ENCODE measurements at places on chromosomes 3 and 15. TPM values are rescaled to one million over a fixed set of nuclear protein-coding genes. Genes with fewer than 3 reads are reported as not detected.
A peak's percentile ranks its signal among the peaks of the same experiment; 100 is the strongest.

DNA sequence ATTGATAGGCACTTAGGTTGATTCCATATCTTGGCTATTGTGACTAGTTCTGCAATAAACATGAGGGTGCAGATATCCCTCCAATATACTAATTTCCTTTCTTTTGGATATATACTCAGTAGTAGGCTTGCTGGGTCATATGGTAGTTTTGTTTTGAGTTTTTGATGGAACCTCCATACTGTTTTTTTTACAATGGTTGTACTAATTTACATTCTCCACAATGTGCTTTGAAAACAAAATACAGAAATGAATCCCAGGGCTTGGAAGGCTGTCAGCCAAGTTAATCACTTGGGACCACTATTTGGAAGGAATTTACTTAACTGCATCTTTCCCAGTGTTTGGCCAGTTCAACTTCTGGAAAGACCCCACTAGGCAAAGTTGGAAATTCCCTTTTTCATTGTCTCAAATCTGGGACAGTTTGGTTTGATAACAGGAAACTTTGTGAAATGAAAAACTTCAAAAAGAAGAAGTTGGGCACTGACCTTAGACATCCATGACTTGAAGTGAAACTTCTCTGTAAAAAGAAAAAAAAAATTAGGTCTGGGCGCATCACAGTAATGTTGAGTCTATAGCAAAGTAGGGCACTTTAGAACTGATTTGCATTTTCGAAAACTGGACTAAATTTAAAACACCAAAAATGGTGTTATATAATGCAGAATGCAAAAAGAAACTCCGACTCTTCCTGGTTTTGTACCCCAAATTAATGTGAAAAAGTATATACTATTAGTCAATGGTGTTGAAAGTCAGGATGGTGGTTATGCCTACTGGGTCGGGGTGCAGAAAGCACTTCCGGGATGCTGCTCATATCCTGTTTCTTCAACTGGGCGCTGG is 6.0 kb downstream of the CTSH start:
- DNase-seq: no peak
- no peaks in the 10 kb centered on the region for H3K36me3 ChIP-seq
- no peaks in the 10 kb centered on the region for H3K27me3 ChIP-seq
- H3K4me3 ChIP-seq: peak overlapping the region; percentile 28
- no peak overlapping the region for H3K27ac ChIP-seq
- H3K4me1 ChIP-seq: peaks cover 19% of the 10 kb centered on the region

DNA sequence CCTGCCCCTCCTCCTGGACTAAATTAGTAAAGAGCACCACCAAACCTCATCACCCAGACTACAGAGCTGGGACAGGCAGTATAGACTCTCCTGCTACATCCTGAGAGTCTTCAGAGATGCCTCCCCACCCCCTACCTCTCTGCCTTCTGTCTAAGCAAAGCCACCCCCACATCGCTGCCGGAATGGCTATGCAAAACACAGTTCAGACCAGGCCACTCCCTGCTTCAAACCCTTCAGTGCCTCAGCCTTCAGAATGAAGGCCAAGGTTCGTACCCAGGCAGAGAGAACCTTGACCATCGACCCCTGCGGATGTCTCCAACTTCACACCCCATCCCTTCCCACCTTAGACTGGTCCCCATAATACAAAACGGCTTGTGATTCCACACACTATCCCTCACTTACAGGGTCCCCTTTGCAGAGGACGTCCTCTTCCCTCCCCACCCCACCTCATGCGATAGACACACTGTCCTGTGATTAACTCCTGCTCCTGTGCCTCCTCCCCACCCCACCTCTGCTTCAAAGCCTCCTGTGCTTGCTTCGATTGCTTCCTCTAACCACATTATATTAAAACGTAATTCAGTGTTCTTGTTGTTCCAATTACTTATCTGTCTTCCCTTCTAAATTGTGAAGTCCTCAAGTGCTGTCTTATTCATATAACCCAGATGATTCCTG is 175.3 kb downstream of the UACA start:
- no peak for DNase-seq
- H3K4me3 ChIP-seq: no peak overlapping the region
- no peaks in the 10 kb centered on the region for H3K27me3 ChIP-seq

- no peak for DNase-seq
- H3K27me3 ChIP-seq: no peaks in the 10 kb centered on the region
- H3K27ac ChIP-seq: no peak overlapping the region
- H3K36me3 ChIP-seq: no peaks in the 10 kb centered on the region
- no peak overlapping the region for H3K4me3 ChIP-seq
Observed at GRCh38 chr3:3848923-3849275, 49.7 kb downstream of the LRRN1 start.

DNA sequence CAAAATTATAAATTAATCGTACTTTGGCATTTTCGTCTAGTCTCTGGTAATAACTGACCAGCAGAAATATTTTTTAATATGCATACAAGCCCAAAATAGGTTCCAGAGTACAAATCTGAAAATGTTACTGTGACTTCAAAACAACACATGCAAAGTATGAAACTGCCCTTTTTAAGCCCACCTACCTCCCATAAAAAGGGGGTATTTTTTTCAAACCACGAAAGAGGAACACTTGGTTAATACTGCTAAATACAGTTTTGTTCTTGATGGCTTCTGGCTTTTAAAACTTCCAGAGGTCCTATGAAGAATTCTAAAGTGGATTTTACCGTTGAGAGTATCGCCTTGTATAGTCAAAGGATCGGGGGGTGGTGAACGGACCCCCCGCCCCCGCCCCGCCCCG is 610.7 kb downstream of the FOXP1 start:
- peaks cover 100% of the 10 kb centered on the region for H3K36me3 ChIP-seq
- H3K27ac ChIP-seq: no peak overlapping the region
- H3K4me1 ChIP-seq: no peaks in the 10 kb centered on the region
- DNase-seq: no peak
- no peaks in the 10 kb centered on the region for H3K27me3 ChIP-seq

DNA sequence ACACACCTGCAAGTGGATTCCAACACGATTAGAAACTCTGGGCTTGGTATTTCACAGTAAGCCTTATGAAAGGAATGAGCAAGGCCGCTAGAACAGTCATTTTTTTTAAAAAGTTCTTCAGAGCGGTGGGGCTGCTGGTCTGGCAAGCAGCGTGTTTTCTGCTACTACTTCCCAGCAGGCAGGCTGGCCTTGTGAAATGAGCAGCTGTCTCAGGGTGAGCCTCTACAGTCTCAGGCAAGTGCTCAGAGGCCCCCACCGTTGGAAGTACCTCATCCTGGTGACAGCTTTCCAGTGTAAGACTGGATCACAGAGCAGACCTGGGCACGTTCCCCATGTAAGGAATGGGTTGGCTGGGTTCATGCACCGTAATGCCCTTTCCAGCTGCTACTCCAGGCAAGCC is 119.2 kb downstream of the LRIG1 start:
- peaks cover 88% of the 10 kb centered on the region for H3K36me3 ChIP-seq
- DNase-seq: no peak
- H3K4me3 ChIP-seq: no peak overlapping the region
- peaks cover 21% of the 10 kb centered on the region for H3K4me1 ChIP-seq
- H3K27me3 ChIP-seq: no peaks in the 10 kb centered on the region

- H3K36me3 ChIP-seq: no peaks in the 10 kb centered on the region
- peaks cover 5% of the 10 kb centered on the region for H3K4me1 ChIP-seq
- no peak overlapping the region for H3K4me3 ChIP-seq
- H3K27ac ChIP-seq: no peak overlapping the region
- DNase-seq: peak; percentile 13
Observed at GRCh38 chr3:182937293-182938051, 42.9 kb downstream of the DCUN1D1 start.

DNA sequence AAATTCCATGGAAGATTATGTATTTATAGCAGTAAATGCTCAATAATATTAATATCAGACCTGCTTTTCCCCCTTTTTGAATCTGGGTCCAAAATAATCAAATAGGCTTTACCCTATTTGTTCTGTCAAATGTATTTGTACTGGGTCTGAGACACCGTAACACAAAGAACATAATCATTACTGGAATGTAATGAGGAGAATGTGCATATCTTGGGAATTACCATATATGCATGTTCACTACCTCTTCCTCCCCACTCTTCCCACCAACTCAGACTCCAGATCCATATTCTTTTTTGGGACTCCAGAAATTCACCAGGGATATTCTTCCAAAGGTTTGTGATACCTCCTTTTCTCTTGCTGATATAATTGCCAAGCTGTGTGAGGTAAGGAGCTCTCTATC is 237.1 kb downstream of the KCNMB2 start:
- H3K4me1 ChIP-seq: no peaks in the 10 kb centered on the region
- H3K27me3 ChIP-seq: no peaks in the 10 kb centered on the region
- no peak overlapping the region for H3K4me3 ChIP-seq

DNA sequence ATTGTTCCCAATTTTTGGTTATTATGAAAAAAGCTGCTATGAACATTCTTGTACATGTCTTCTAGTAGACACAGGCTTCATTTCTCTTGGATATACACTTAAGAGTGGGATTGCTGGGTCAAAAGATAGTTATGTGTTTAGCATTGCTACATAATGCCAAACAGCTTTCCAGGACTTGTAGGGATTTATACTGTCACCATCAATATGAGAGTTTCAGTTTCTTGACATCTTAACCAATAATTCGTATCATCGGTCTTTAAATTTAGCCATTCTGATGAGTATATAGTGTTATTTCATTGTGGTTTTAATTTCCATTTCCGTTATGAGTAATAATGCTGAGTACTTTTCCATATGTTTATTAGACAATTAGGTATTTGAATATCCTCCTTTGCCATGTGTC is 190.3 kb upstream of the PFN2 start:
- H3K4me1 ChIP-seq: no peaks in the 10 kb centered on the region
- no peak overlapping the region for H3K27ac ChIP-seq
- no peak overlapping the region for H3K4me3 ChIP-seq
- H3K36me3 ChIP-seq: no peaks in the 10 kb centered on the region
- no peak for DNase-seq

DNA sequence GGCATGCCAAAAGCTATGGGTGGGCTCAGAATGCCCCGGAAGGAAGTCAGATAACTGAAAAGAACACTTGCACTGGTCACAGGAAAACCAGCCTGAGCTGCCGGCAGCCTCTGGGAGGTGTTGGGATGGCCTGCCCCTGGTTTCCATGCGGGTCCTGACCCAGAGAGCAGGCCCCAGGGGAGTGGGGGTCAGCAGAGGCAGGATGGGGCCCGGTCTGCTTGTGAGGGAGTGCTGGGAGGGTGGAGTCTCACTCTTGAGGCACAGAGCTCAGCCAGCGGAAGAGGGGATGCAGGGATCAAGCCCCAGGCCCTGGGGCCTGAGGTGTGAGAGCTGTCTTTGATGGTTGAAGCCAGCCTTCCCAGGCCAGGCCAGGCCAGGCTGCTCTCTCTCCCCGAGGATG is 2.4 kb upstream of the RPUSD3 start:
- H3K4me1 ChIP-seq: peaks cover 28% of the 10 kb centered on the region
- H3K36me3 ChIP-seq: peaks cover 8% of the 10 kb centered on the region

DNA sequence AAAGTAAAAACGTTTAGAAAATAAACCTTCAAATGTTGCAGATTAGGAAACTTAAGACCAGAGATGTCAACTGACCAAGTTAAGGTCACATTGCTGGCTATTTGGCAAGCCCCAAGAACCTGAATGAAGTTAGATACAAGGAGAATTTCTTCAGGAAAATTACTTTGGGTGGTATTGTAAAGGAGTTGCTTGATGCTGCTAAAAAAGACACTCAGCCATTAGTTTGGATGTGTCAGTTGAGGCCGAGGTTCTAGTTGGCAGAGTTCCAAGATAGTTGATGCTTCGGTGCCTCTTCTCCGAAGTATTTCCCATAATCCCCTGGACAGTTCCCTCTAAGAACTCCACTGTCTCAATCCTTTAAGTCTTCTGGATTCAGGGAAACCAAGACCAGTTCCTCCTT is 24.3 kb downstream of the SIAH2 start:
- no peak for DNase-seq
- H3K36me3 ChIP-seq: peaks cover 19% of the 10 kb centered on the region
- no peaks in the 10 kb centered on the region for H3K27me3 ChIP-seq
- no peak overlapping the region for H3K4me3 ChIP-seq
- H3K27ac ChIP-seq: no peak overlapping the region
- peaks cover 17% of the 10 kb centered on the region for H3K4me1 ChIP-seq

DNA sequence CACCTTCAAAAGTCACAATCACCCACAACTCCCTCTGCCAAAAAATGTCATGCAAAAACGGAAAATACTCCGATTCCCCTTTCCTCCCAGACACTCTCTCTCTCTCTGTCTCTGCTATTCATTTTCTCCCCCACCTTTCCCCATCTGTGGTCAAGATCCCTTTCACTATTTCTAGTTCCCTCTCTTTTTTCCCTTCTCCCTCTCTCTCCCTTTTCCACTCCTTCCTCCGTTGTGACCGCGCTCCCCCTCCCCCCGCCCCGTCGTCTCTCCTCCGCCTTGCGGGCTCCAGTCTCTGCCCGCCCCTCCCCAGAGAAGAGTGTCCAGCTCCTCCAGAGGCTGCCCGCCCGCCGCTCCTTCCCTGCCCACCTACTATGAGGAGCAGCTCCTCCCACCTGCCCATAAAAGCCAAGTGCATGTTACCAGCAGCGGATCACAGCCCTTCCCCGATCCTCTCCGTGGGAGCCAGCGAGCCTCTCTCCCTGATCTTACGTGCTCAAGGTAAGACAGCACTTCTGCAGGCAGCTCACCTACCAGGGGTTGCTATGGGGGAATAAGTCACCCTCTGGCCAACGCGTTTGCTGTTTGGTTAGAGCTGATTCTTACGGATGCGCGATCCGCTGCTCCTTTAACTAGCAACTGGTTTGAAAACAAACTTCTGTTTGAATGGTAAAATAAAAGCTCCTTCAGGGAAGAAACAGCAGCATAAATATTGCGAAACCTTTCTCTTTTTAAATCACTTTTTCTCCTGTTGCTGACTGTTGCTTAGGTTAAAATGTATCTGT is at the start of gene COL8A1:
Gene COL8A1, plus strand, starts transcription at position 428 of the 782 bp plus-strand sequence. CDS start 152,089 bp downstream, outside the sequence.
- peaks cover 4% of the 10 kb centered on the region for H3K4me1 ChIP-seq
- H3K27ac ChIP-seq: no peak within 1 kb of the TSS
- H3K4me3 ChIP-seq: no peak within 1 kb of the TSS
- H3K36me3 ChIP-seq: no peaks in the 10 kb centered on the region
- peaks cover 62% of the 10 kb centered on the region for H3K27me3 ChIP-seq

- H3K27me3 ChIP-seq: no peaks in the 10 kb centered on the region
- no peaks in the 10 kb centered on the region for H3K4me1 ChIP-seq
- DNase-seq: no peak
- H3K4me3 ChIP-seq: no peak overlapping the region
- H3K27ac ChIP-seq: no peak overlapping the region
Observed at GRCh38 chr3:95939235-95939809, 875.1 kb upstream of the EPHA6 start.

DNA sequence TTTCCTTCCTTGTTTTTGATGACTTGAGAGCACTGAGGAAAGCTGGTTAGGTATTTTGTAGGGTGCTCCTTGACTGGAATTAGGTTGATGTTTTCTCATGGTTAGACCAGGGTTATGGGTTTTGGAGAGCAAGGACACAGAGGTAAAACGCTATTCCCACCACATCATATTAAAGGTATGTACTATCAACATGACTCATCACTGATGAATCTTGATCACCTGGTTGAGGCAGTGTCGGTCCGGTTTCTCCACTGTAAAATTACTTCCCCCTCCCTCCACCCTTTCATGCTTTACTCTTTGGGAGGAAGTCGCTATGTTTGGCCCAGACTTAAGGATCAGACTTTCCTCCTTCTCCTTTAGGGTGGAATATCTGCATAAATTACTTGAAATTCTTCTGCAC is 201.6 kb downstream of the EDEM1 start:
- H3K4me1 ChIP-seq: no peaks in the 10 kb centered on the region
- no peak overlapping the region for H3K4me3 ChIP-seq
- H3K27ac ChIP-seq: no peak overlapping the region
- H3K27me3 ChIP-seq: peaks cover 4% of the 10 kb centered on the region

CDC25A gene
- not detected for total RNA-seq

RGMA gene
- not detected for total RNA-seq

C2CD4A gene
- 0.19 TPM for total RNA-seq

ARIH1 gene
- total RNA-seq: 283 TPM

UROC1 gene
- not detected for total RNA-seq

ISLR2 gene
- total RNA-seq: not detected

SKOR1 gene
- 2.2 TPM for total RNA-seq

CLDN16 gene
- total RNA-seq: not detected

CHDH gene
- 0.60 TPM for total RNA-seq
